ENCODE measurements at places on chromosomes 2 and 18.

- DNase-seq, result no peak
Observed at GRCh38 chr18:13597068-13597467, 129.3 kb downstream of the FAM210A start.

DNA sequence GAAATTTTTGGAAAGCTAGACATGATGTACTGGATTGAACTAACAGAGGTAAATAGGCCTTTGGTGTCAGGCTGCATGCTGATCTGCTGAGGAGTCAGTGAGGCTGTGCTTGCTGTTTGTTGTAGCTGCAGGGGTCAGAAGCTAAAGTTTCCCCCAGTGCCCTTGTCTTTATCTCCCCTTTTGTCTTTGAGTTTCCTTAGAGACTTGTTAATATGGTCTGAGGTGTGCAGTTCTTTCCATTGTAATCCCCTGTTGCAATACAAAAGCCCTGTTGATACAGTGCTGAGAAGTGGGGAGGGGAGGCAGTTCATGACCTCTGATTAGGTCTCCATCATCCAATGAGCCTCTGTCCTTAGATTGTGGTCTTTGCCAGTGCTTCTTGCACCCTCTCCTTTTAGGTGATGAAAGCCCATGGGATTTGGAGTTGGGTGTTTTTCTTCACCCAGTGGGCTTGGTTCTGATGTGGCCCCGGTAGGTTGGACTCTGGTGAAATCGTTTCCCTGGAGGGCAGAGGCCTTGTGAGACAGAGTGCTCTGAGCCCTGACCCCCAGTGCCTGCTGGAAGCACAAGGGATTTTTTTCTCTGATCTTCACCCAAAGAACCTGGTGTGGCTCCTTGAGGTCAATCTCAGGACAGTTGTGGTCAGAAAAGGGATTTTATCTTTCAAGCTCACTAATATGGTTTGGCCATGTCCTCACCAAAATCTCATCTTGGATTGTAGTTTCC, 163.1 kb downstream of the TMEM18 start:
- no peak for DNase-seq

GRCh38 chr2:9745153-9745899, 97.9 kb upstream of the TAF1B start:
- no peak for DNase-seq

DNA sequence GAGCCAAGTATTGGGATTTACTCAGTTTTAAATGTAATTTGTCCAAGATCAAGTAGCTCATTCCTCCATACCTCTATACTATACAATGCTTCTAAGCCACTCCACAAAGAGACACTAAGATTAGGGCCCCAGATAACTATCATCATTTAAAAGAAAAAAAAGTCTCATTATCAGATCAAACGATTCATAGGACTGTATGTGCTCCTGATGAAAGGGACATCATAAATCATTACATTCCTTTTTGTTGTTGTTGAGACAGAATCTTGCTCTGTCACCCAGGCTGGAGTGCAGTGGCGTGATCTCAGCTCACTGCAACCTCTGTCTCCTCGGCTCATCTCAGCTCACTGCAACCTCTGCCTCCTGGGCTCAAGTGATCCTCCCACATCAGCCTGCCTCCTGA, 2.2 kb upstream of the SLC3A1 start:
- DNase-seq, result no peak

DNA sequence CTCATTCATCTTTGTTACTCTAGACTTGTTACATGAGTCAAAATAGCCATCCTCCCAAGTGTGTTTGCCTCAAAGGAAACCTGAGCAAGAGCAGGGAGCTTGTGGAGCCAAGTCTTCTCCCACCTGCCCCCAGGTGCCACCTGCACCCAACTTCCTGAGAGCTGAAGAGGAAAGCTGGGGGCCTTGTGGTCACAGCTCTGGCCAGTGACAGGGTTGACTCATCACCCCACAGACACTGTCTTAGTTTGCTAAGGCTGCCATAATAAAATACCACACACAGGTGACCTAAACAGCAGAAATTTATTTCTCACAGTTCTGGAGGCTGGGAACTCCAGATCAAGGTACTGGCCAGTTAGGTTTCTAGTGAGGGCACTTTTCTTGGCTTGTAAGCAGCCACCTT, 99.6 kb downstream of the TPGS2 start:
- no peak for DNase-seq

DNA sequence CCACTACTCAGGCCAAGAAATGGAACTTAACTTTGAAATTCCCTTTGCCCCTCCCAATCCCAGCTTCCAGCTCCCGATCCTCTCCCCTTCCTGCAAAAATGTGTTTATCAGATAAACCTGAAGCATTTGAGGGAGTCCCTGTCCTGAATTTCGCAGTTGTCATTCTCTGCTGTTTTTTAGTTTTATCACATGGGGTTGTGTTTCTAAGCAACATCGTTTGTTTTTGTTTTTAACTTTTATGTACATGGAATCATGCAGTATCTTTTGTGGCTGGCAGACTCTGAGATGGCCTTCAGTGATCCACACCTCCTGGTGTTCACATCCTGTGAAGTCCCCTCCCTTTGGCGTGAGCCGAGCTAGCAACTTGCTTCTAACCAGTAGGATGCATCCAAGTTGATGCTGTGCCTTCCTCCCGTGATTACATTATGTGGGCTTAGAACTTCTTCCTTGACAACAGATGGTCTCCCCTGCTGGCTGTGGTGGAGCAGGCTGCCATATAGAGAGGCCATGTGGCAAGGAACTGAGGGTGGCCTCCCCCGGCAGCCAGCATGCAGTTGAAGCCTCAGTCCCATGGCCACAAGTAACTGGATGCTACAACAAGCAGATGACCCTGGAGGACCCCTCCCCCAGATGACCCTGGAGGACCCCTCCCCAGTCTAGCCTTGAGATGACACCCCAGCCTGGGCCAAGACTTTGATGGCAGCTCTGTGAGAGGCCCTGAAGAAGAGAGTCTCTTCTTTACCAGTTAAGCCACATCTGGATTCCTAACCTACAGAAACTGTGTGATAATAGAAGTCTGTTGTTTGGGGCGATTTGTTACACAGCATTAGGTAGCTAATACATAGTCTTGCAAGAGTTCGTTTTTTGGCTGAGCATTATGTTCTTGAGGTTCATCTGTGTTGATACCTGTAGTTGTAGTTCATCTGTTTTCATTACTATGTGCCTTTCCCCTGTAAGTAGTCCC, 27.7 kb downstream of the SH3BP4 start:
- DNase-seq, result no peak

- DNase-seq, result no peak
Observed at GRCh38 chr2:197107291-197108269, 181.1 kb upstream of the PGAP1 start.

DNA sequence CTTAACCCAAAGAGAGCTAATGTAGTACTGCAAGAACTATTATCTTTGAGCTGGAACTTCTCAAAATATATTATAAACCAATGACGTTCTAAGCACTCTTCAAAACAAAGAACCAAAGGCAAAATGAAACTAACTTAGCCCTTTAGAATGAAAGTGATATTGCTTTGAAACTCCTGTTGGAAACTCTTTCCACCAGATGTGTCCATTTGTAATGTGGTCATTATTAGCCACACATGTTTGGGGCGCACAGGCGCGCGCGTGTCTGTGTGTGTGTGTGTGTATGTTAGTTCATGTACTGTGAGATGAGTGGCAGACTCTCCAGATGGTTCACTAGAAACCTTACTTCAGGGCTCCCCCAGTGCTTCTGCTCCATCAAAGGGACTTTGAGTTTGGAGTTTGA, 323.4 kb downstream of the BCL11A start:
- no peak for DNase-seq

DNA sequence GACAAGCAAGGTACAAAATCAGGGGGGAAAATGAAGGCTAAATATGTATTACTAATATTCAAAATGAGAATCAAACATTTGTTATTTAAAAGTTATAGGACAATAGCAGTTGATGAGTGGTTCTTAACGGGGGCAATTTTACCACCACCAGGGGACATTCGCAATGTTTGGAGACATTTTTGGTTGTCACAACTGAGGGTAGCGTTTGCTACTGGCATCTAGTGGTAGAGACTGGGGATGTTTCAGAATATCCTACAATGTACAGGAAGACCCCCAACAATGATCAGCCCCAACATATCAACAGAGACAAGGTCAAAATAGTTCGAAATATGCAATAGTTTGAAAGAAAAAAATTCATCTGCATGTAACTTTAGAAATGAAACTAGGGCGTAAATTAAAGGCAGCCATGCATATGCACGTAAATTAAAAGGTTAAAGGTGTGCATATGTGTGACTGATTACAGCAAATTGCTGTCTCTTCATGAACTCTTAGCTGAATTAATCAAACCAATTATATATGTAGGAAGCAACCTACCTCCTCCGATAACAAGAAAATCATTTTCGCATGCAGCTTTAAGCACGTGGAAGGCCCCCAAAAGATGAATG, 61.2 kb upstream of the CUL3 start:
- DNase-seq, result no peak

DNA sequence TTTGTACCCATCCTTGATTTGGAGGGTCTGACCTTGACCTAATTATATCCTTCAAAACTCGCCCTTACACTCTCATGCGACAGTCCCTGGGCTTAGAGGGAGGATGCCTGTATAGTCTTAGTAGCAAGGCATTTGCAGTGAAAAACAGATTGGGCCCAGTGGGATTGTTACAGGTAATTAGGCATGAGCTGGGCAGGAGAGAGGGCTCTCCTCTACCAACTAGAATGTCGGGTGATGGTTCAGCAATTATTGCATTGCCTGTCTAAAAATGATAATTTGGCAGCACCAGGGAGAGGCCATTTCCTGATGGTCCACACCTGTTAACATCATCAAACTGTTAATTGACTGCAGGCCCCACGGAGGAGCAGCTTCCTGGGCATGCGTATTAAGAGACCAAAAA, 32.4 kb downstream of the COMMD1 start:
- no peak for DNase-seq

DNA sequence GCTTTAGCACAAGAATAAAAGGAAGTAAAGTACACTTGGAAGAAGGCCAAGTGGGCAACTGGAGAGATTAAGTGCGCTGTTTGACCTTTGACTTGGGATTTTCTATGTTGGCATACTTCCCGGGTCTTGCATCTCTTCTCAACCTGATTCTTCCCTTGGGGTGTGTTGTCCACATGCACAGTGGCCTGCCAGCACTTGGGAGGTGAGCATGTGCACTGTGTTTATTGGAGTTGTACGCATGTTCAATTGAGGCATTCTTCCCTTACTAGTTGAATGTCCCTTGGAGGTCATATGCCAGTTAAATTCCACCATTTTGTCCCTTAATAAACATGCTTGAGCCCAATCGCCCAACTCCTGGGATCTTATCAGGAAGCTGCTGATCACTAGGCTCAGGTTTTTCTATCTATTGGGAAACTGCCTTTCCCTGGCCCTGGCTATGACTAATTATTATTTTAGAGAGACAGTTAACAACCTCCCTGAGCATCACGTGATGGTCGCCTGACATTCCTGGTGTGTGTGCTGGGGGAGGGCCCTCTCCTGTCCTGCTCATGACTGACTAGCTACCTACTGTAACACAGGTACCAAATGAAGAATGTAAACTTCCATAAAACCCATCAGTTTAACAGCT, 62.5 kb upstream of the RAPGEF4 start:
- DNase-seq, result no peak

DNA sequence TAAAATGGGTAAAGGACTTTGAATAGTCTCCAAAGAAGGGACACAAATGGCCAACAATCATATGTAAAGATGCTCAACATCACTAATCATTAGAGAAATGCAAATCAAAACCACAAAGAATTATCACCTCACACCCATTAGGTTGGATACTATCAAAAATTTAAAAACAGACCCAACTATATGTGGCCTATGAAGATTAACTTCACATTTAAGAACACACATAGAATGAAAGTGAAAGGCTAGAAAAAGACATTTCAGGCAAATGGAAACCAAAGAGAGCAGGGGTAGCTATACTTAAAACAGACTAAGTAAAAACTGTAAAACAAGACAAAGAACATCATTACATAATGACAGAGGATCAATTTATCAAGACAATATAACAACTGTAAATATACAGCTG, 53.5 kb upstream of the ASPRV1 start:
- no peak for DNase-seq

DNA sequence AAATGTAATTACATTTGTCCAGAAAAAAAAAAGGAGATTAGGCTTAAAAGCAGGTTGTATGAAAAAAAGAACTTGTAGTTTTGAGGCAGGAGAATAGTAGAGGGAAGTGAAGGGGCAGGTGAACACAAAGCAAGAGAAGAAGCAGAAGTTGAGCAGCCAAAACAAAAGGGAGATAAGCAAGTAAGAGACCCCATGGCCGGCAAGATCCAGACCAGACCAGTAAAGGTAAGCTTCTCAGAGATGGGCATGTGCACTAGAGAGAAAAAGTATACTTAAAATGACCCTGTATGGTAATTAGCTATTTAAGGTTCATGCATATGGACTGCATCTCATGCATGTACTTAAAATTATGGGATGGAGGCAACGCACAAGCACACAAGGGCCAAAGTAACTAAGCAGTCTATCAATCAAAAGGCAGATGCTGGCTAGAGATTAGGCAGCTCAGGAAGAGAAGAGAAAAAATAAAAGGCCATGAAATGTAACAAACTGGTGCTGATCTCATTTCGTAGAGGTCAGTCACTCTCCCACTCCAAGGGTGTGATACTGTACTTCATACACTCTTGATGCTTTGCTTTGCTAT, 9.7 kb downstream of the SIGLEC15 start:
- DNase-seq, result no peak

- DNase-seq, result no peak
Observed at GRCh38 chr2:234983011-234983726, 31.4 kb downstream of the SH3BP4 start.

GRCh38 chr18:72360634-72361033, 183.5 kb downstream of the CBLN2 start:
- no peak for DNase-seq

GRCh38 chr2:126145752-126146151, 510.2 kb upstream of the GYPC start:
- no peak for DNase-seq

GRCh38 chr18:9721893-9722550, 13.9 kb downstream of the RAB31 start:
- DNase-seq, result no peak

DNA sequence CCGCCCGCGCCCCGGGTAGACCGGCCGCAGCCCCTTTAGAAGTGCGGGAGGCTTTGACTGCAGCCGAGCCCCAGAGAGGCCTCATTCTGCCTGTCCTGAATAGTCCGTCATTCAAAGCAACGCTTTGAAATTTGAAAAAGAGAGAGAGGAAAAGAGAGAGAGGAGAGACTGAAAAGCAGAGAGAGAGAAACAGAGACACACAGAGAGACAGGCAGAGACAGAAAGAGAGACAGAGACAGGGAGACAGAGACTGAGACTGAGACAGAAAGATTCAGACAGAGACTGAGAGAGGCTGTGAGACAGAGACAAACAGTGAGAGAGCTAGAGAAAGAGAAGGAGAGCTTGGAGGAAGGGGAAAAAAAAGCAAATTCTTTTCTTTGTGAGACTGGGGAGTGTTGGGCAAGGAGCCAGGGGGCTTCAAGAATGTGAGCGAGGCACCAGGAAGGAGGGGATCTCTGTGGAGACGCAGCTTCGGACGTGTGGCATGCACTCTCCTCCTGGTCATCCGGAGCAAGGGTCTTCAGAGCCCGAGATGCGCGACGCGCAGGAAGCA, 73.1 kb downstream of the MYCN start:
- DNase-seq, result no peak

GRCh38 chr2:241263061-241263460, 52.4 kb downstream of the HDLBP start:
- DNase-seq, result no peak

- no peak for DNase-seq
Observed at GRCh38 chr2:54609647-54610046, 113.8 kb upstream of the EML6 start.

Measured in NCI-H1930 (cell line).